ENCODE measurements at places on chromosomes 4 and X.

GRCh38 chr4:7320206-7320797, 114.4 kb downstream of the PSAPL1 start:
- no peak for DNase-seq

GRCh38 chrX:68163441-68163840, 269.9 kb downstream of the OPHN1 start:
- no peak for DNase-seq

- no peak for DNase-seq
These were observed 14.0 kb upstream of the IGFBP7 start for GRCh38 chr4:57124145-57124544.

DNA sequence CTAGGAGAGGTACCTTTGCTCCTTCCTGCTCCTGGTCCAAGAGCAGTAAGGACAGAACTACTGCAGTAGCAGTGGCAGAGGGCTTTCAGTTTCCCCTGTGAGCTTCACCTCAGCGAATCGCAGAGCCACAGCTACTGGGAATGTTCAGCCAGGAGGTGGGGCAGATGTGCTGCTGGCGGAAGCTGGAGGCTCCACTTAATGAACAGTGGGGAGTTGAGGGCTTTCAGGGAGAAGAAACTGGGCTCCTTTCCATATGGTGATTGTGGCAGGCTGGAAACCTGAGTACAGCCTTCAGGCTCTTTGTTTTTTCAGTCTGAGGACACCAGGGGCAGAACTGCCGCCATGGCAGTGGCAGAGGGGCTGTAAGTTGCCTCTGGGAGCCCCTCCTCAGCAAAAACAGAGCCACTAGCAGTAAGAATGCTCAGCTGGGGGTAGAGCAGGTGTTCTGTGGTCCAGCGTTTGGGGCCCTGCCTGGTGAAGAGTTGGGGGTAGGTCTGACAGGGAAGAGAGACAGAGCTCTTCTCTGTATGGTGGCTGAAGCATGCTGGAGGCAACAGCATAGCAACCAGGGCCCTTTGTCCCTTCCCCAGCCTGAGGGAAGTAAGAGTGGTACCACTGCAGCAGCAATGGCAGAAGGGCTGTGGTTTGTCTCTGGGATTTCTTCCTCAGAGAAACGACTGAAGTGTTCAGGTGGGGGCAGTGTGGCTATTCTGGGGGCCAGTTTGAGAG, 106.0 kb upstream of the GRXCR1 start:
- DNase-seq, result no peak

GRCh38 chr4:147733716-147734344, 1.9 kb downstream of the ARHGAP10 start:
- no peak for DNase-seq

DNA sequence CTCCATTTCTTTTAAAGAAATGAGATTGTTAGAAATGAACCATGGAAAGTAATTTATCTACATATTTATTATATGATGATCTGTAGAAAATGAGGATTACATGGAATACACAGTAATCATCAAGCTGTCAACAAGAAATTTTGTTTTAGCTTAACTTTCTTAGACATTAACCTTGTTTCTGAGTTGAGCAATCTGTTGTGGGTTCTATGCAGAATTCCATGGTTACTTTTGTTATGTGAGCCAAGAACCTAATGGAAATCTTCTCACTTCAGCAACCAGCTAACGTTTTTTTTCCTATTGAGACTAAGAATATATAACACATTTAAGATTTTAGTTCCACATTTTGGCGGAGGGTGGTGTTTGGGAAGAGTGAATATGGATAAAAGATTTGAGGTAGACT, 136.1 kb upstream of the SLC4A4 start:
- no peak for DNase-seq

- peak; percentile 13 for DNase-seq
These were observed 184.7 kb upstream of the FRMPD4 start for GRCh38 chrX:11953615-11954014.

DNA sequence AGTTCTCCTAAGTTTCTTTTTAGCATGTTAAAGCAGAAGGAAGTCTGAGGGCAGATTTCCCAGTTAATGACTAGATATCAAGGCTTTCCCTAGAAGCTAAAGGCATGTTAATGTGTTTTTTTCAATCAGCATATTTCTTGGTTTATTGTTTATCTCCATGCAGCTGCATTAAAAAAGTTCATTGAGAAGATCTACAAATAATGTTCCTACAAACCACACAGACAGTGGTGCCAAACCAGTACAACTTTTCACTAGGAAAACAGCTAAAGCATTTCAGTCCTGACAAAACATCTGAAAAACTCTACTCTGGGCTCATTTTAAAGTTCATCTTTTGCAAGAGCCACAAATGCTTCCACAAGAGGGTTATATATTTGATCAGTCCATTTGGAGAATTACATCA, 320.0 kb downstream of the ADGRL3 start:
- no peak for DNase-seq

DNA sequence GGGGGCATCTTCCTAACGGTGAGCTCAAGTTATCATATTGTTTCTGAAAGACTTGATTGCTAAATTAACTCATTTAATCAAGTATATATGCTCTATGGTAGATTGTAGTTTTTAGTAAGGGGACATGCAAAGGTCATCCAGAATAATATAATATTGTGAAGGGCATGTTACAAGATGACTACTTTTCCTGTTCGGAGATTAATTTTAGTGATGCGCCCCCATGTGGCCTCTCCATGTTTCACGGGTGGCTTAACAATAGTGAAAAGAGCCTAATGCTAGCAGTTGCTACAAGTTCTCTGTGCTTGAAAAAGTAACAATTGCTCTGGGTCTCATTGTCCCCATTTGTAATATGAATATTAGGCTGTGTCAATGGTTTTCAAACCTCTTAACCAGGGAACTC, 12.2 kb downstream of the SMPX start:
- no peak for DNase-seq

DNA sequence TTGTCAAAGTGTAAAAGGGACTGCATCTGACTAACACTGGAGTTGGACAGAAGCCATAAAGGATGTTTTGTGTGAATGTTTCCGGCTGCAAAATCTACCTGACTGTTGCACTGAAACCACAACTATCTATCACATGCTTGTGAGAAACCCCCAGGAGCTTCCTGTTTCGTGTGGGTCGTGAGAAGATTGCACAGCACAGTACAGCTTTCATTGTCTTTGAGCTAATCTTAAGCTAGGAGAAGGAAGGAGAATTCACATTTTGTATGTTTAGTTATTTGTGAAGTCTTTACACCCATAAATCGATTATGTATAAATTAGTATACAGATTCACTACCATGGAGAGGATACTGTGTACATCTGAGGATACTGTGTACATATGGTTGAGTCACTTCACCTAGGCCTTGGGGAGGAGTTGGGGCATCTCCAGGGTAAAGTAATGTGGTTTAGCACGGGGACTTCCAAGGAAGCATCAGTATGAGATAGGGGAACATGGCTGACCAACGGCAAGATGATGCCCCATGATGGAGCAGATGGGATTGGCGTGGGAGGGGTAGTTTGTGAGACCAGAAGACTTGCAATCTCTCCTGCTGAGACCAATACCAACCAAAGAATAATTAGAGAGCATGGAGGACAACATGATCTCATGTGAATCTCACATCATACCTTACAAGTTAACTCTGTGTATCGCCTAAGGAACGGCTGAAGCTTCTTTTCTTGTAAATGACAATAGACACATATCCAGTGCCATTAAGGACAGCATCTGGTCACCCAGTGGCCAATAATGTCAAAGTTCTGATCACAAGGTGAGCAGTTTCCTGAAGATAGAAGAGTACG, 43.1 kb upstream of the FAM9C start:
- no peak for DNase-seq

- DNase-seq, result no peak
These were observed 211.6 kb downstream of the DCLK2 start for GRCh38 chr4:150289881-150290280.

- no peak for DNase-seq
These were observed 274 bp upstream of the ERVMER34-1 start for GRCh38 chr4:52751487-52751911.

DNA sequence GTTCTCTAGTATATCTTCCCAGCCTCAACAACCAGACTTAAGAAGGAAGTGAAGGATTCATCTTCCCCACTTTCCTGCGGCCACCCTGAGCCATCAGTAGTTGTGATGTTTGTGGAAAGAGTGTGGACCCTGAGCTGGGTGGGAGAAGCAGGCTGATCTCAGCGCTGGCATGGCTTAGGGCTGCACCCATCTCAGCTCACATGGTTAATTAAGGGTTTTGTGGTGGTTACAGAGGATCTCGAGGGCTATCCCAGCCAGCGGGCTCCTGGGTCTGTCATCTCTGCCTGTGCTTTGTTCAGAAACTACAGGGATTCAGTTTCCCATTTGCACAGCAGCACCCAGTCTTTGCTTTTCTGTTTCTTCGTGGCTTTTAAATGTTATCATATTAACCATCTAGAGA, 163.4 kb downstream of the PTTG2 start:
- no peak for DNase-seq

GRCh38 chr4:6050551-6050950, 32.3 kb upstream of the C4orf50 start:
- DNase-seq, result no peak

DNA sequence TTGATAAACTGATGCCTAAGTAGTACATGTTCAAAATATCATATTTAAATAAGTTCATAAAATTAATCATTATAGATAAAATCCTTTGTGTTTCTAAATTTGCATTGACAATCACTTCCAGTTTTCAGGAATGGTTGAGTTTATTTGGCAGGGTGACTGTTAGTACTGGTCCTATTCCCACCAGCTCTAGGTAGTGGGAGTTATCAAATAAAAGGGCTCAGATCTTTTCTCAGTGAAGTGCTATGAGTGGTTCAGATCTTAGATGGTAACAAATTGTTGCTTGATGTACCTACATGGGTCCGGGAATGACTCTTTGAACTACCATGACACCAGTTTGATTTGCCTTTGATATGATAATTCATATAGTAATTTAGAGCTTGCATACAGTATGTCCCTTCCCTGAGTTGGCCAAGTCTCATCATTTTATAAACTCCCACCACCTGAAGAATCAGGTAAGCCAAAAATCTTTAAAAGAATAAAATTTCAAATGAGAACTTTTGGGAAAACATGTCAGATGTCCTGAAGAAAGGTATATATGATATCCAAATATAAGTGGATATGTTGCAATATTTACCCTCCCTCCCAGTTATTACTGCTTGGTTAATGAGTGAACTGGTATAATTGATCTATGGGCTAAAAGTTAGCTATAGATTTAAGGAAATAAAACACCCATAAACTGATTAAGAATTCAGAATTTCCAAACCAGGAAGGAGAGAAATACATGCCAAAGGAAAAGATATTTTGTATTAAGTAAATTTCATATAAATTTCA, 28.6 kb downstream of the GPC3 start:
- DNase-seq, result no peak

- DNase-seq, result no peak
These were observed 13.4 kb upstream of the NHS start for GRCh38 chrX:17361620-17362019.

DNA sequence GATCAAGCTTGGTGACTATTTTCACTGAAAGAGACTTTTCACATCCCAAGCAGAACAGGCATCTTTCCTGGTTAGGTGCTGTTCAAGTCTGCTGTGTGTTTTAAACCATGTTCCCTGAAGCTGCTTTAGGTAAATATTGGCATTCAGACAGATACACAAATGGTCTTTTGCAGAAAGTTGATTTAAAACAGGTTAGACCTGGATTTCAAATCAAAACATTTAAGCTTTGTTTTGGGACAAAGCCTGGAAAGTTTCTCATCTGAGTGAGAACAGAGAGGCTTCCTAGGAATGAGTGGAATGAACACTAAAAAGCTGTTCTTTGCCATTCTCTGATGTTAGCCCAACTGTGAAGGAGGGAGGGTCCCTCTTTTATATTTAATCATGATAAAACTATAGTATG, 10.1 kb downstream of the ANXA3 start:
- no peak for DNase-seq

- DNase-seq, result no peak
These were observed 115.1 kb downstream of the SPANXA1 start for GRCh38 chrX:141469469-141469868.
